ENCODE measurements at places on chromosomes 5 and 9.

DNA sequence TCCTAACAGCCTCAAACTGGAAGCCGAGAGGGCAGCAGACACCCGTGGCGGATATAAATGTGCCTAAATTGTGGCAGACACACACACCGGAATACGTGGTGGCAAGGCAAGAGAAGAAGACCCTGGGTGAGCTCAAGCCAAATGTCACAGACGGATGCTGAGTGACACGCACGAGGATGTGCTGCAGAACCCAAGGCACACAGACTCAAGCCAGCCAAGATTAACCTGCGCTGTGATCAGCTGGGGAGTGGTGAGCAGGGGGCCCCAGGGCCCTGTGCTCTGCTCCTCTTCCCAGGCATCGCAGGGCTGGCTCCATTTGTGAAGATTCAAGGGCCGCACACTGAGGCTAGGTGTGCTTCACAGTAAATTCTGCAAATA lies 16.4 kb downstream of the SEMA4D start:
- no peak for DNase-seq

DNA sequence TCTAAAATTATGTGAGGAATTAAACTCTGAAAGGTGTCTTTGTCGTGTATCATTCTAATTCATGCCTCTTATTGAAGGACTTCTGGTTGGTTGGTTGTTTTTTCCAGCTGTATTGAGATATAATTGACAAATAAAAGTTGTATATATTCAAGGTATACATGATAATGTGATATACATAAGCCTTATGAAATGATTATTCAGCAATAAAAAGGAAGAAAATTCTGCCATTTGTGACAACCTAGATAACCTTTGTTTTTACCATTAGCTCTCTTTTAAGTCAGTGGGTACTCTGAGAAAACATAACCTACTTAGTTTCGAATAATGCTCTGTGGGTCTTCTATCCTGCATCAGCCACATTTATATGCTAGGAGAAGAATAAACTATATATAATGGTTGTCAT lies 89.6 kb downstream of the RAB3C start:
- DNase-seq: no peak

DNA sequence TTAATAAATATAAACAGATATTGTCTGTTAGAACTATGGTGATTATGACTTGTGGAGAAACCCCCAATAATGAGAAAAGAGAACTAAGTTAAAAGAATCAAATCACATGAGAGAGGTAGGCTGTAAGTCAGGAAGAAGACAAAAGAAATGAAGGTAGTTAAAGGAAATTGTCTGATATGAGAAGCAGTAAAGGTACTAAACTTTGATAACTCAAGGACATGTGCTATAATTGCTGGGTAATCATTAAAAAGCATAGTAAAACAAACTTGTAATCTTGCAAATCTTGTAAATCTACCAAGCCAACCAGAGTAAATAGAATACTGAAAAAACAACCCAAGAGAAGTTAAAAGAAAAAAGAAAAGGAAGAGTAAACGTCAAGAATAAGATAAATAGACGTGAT lies 207.0 kb upstream of the CTNND2 start:
- DNase-seq: no peak

- DNase-seq: no peak
Observed at GRCh38 chr9:123716339-123716945, 213.5 kb downstream of the DENND1A start.

DNA sequence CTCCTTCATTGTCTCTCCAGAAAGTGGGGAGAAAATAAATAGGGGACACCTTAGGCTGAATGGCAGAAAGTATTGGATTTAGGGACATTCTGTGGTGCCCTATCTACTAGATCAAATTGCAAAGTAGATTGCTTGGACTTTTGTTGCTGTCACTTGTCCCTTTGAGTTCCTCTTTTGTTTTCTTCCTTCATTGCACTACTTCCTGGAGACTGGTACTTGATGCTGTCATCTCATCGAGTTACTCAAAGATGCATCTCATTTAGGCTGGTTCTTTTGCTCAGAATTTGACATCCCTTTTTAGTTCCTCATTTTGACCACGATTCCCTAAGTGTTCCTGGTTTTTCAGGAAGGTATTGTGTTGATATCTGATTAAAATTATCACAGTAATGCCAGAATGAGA lies 137.6 kb downstream of the ADGRV1 start:
- no peak for DNase-seq

DNA sequence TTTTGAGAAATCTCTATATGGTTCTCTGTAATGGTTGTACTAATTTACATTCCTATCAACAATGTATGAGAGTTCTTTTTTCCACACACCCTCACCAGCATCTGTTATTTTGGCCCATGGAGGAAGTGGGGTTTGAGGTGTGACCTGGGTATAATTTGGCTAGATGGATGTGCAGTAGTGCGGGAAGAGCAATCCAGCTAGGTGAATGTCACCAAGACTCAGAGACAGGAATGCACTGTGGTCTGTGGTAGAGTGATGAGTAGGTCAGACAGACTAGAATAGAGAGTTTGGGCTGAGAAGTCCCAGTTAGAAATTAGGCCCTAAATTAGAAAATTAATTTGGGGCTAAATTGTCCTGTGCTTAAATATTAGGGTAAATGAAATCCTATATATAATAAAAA lies 32.8 kb upstream of the PIP5K1B start:
- DNase-seq: no peak

DNA sequence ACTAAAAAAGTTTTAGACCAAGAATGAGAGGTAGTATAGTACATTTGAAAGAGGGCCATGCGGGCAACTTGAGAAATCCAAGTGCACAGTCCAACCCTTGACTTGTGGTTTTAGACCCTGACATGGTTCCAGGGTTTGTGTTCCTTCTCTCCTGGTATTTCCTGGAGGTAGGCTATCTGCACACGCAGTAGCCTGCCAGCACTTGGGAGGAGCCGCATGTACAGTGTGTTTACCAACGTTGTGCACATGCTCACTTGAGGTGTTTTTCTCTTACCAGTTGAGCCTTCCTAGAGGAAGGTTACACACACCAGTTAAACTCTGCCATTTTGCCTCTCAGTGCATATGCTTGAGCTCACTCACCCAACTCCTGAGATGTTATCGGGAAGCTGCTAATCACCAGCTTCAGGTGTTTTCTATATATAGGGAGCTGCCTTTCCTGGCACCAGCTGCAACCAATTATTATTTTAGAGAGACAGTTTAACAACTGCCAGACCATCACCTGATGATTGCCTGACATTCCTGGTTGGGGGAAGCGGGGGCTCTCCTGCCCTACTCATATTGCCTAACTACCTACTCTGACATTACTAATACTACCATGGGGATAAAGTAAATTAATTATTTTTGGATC lies 593.4 kb upstream of the TUSC1 start:
- no peak for DNase-seq

- DNase-seq: peak; percentile 68
Observed at GRCh38 chr5:141557681-141558136, 61.1 kb downstream of the DIAPH1 start.

- DNase-seq: no peak
Observed at GRCh38 chr5:143445776-143446175, 42.3 kb upstream of the NR3C1 start.

DNA sequence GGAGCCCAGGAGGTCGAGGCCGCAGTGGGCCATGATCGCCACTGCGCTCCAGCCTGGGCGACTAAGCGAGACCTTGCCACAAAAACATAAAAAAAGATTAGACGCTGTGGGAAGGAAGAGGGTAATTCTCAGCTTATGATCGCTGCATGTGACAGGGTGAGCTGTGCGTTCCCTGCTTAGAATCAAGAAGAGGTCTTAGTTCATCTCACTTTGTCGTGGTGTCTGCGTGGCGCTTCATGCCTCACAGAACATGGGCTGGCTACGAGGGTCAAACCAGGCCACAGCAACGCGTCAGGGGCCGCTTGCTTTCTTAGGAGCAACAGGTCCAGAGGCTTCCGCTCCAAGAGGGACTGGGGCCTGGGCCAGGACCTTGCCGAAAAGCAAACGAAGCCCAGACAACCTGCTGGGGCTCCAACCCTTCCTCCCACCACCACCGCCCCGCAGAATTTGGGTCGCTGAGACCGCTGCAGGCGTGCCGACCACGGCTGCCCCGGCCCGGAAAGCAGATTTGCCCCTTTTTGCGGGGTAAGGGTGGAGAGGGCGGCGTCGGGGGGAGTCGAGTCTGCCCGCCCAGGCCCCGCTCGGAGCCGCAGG lies 10.0 kb upstream of the GRIN1 start:
- DNase-seq: no peak

DNA sequence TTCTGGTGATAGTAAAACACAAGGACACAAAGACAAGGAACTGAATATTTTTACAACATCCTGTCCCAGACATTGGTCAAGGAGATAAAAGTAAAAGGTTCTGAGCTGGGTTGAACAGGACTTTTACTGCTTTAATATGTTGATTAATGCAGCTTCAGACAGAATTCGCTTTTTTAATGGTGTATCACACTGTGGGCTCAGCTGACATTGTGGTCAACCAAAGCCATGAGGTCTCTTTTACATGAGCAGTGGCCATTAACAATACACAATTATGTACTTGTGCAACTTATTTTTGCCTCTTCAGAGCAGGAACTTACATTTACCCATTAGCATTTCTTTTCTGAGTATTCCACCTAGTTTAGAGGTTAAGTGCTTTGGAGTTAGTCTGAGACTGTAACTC lies 22.8 kb upstream of the ERBIN start:
- no peak for DNase-seq

DNA sequence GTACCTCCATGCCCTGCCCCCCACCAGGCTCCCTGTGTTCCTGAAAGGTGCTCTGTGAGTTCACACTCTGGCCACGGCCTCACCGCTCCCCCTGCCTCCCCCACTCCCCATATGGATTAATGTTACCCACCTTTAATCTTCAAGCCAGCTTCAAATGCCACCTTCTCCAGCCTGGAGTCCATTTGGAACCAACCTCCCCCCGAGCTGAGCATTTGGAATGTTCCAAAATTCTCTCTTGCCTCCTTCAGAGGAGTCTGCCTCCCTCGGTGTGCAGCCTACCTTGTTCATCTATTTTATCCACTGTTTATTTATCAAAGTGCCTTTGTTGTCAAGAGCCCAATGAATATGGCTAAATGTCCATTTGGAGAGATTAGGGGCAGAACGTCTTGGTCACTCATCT lies 4.3 kb downstream of the GOLGA2 start:
- DNase-seq: no peak

DNA sequence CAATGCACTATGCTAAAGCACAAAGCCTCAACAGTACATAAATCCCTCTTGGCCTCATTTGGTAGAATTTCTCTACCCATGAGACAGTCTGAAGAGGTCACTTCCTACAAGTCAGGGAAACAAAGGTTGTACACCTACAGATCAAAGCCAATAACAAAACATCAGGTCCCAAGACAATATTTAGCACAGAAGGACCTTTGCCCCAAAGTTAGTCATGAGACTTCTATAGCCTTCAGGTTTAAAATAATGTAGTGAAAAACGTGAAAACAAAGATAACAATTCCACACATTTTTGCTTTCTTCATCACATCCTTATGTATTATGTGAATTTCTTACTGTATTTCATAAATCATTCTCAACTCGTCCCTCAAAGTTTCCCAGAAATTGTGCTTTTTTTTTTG lies 15.8 kb downstream of the AFF4 start:
- DNase-seq: no peak

GRCh38 chr9:93204470-93205043 lies 20.6 kb downstream of the WNK2 start:
- no peak for DNase-seq

DNA sequence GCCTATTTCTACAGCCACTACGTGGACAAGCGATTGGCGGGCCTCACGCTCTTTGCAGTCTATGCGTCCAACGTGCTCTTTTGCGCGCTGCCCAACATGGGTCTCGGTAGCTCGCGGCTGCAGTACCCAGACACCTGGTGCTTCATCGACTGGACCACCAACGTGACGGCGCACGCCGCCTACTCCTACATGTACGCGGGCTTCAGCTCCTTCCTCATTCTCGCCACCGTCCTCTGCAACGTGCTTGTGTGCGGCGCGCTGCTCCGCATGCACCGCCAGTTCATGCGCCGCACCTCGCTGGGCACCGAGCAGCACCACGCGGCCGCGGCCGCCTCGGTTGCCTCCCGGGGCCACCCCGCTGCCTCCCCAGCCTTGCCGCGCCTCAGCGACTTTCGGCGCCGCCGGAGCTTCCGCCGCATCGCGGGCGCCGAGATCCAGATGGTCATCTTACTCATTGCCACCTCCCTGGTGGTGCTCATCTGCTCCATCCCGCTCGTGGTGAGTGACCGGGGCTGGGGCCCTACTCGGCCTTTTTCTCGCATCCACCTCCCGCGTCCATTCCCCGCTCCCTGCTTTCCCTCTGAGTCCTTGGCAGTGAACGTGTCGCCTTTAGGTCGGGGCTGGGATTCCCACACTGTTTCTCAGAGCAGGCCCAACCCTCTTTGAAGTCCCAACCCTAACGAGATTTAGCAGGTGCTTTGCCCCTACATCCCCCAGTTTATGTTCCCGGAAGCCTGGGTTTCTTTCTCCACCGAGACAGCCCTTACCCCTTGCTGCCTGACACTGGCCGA lies 1.8 kb downstream of the PTGER4 start:
- DNase-seq: no peak

DNA sequence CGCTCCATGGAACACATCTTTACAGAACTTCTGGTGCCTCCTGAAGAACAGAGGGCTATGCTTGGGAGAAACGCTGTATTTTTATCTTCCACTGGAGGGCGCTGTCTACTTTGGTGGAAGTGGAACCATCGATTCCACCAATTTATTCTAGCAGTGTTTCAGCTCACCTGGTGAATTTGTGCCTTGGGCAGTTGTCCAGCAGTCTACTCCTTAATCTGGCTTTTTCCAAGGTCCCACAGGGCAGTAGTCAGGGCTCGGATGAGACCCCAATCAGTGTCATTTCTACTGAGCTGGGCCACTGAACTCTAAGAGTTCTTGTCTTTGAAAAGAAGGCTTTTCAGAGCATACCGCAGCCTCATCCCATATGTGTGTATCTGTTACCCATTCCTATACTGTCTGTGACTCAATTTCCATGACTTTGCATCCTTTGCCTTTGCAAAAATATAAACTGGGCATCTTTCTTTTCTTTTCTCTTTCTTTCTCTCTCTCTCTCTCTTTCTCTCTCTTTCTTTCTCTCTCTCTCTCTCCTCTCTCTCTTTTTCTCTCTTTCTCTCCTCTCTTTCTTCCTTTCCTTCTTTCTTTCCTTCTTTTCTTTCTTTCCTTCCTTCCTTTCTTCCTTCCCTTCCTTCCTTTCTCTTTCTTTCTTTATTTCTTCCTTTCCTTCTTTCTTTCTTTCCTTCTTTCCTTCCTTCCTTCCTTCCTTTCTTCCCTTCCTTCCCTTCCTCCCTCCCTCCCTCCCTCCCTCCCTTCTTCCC lies 138.4 kb upstream of the ZNF618 start:
- peak; percentile 73 for DNase-seq

DNA sequence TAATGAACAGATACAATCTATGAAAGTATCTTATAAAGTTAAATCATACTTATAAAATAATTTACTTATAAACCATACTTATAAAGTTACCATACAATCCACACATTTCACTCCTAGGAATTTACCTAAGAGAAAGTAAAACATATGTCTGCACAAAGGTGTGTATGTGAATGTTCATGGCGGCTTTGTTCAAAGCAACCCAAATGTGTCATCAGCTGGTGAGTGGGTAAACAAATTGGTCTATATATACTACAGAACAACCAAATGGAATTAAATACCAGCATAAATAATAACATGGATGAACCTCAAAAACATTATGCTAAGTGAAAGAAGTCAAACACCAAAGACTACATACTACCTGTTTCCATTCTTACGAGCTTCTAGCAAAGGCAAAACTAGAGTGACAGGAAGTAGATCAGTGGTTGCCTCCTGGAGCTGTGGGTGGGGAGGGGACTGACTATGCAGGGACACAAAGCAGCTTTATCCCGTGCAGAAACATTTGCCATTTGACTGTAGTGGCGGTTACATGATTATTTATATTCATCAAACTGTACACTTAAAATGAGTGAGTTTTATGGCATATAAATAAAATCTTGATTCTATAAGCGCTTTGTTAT lies 10.6 kb downstream of the TRAF1 start:
- DNase-seq: no peak

- DNase-seq: no peak
Observed at GRCh38 chr5:115374057-115374775, 77.8 kb upstream of the CCDC112 start.
